SK-N-SH treated with all-trans-retinoic acid at 6 μM for 48 hours (cell line): ENCODE measurements at places on chromosomes 6 and 20.

DNA sequence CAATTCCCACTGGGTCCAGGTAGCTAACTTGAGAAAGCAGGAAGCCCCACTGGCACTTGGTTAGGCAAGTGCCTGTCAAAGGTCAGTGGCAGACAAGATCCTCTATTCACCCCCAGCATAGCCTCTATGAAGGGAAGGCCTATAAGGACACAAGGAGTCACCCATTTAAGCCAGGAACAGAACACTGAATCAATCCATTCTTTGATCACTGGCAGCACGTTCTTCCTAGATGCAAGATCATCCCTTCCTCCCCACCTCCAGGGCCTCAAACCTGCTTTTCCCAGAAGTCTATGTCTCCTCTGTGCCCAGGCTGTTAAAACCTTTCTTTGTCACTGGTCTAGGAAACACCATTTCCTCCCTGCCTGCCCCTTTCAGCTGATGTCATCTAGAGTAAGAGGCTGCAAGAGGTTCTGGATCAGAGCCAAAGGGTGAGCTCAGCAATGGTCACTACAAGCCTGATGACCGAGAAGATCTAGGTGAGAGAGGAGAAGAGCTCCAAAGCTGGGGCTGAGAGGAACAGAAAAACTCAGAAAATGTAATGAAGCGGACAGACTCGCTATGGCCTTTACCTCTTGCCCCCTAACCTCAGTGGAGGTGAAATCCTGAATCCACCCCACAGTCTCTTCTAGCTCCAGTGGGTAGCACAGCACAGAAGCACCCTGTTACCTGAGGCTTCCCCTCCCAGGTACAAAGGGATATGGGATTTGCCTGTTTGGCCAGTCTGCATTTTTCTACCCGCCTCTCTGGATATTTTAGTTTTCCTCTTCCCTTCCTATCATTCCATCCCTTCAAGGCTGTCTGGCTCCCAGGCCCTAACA lies 1.8 kb downstream of the GTPBP2 start:
- peak; percentile 9 for ATAC-seq

DNA sequence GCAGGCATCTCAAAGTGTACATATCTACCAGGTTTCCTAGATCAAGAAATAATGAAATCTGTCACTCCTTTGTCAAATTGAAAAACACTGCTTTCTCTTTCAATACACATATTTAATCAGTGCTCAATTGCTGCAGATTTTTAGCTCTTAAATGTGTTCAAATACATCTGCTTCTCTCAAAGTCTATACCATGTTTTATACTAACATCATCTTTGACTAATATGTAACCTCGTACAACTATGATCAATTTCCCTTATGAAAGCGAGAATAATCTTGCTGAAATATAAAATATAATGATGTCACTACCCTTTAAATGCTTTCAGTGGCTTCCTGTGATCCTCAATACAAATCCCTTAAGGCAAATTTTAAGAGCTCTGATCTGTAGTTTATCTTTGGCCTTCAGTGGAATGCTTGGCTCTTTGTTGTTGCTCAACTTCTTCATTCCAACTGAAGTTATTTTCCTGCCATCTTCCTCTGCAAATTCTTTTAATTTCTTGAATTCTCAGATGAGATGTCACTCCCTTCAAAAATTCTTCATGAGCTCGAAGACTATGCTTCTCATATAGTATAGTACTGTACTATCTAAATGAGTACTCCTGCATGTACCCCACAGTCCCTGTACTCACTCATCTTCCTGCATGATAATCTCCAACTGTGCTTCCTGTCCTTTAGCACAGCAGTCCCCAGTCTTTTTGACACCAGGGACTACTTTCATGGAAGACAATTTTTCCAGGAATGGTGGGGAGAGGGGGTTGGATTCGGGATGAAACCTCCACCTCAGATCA lies 545.1 kb upstream of the GJE1 start:
- peak; percentile 33; the same call in 2 of the 3 replicates for ATAC-seq

DNA sequence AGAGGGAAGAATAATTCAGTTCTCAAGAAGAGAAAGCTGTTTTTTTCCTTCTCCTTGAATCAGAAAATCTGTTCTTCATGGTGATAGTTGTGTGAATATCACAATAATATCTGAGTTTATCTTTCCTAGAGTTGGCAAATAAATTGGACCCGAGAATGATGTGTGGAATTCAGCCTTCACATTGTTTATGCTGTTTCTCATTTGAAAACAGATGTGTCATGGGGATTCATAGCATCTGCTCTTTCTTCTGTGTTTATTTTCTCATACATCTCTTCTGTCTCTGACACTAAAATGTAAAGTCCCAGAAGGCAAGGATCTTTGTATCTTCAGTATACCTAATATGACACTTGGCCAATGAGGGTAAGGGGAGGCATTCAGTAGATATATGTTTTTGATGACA lies 103.6 kb upstream of the SGK1 start:
- ATAC-seq, result no peak; the same call in 2 of the 3 replicates

DNA sequence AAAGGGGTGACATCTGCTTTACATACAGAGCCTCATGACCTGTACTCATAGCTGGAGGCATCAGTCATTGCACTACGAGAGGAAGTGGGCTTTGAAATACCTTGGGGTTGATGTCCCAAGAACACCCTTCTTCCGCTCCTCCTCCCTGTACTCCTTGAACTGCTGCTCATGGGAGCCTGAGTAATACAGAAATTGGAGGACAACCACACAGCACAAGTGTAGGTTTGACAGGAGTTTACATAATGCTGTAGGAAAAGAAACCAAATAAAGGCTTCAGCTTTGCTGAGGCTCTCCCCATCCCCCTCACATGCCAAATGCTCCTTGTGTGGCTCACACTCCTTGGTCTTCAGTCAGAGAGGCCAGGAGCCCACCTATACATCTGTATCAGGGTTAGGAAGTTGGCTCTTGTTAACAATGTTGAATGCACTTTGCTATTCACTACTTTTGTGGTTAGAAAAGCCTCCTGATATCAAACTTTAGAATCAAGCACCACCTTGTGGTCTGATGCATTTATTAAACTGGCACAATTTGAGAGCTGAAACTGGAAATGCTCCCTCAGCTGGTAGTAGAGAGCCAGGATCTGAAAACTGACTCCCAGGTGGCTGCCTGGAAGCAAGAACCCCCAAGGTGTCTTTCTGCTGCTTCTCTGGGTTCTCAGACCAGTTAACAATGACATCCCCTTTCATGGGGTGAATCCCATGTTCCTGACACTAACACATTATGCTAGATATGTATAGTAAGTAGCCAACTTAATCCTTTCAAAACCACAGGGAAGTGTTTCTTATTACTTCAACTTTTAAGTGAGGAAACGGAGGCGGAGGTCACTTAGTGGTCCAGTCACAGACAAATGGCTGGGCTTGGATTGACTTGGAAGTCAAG lies 56.2 kb upstream of the EDN1 start:
- ATAC-seq, result peak; percentile 97

- no peak for ATAC-seq
Observed at GRCh38 chr6:133894795-133895358, 6.0 kb downstream of the TCF21 start.

GRCh38 chr6:89385156-89385667 lies 26.9 kb downstream of the RRAGD start:
- ATAC-seq, result no peak

DNA sequence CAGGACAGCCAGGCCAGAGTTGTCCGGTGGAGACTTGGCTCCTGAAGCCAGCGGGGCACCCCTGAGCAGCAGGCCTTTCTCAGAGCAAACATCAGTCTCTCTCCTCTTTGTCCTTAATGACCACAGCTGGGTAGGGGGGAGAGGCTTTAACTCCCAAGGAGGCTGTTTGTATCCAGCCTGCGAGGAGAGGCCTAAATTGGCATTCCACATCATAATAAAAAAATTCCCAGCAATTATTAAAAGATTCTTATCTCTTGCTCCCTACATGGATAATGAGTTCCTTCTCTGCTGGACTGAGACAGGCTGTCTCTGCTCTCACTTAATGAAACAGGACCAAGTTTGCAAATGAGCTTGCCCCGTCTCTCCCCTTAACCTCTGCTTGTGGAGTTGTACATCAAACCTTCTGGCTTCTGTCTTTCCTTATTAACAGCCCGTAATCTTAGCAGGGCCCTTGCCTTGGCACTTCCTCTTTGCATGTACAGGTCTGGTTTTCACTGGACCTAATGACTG lies 838.2 kb downstream of the MAFB start:
- peak; percentile 54 for ATAC-seq

GRCh38 chr6:105755885-105756284 lies 330.3 kb upstream of the PRDM1 start:
- ATAC-seq, result no peak

DNA sequence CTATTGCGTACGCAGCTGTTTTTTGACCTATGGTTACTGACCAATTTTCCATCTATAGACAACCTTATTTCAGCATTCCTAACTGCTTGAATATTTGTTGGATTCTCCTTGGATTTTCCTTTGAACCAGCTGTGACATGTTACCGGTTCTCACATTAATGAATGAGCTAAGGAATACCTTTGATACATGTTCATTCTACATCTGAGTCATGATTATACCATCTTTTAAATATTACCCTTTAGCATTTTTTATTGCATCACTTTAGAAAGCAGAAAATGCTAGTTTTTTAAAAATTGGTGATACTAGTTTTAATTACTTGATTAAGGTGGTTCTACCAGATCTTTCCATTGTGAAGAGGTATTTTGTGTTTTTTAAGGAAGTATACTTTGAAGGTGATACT lies 1.9 kb upstream of the IGF2R start:
- no peak for ATAC-seq

DNA sequence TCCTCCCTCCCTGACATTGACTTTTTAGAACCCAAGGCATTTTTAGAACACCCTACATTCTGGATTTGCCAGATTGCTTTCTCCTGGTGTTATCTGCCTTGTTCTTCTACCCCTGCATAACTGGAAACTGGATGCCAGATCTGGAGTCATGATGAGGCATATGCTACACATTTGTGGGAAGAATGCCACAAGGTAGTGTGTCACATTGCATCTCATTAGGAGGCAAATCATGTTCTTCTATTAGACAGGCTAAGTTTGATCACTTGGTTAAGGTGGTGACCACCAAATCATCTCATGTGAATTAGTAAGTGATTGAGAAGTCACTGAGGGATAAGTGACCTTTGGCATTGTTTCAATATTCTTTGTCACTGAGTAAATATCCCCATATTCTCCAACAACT lies 12.9 kb upstream of the NKX2-2 start:
- ATAC-seq, result no peak

DNA sequence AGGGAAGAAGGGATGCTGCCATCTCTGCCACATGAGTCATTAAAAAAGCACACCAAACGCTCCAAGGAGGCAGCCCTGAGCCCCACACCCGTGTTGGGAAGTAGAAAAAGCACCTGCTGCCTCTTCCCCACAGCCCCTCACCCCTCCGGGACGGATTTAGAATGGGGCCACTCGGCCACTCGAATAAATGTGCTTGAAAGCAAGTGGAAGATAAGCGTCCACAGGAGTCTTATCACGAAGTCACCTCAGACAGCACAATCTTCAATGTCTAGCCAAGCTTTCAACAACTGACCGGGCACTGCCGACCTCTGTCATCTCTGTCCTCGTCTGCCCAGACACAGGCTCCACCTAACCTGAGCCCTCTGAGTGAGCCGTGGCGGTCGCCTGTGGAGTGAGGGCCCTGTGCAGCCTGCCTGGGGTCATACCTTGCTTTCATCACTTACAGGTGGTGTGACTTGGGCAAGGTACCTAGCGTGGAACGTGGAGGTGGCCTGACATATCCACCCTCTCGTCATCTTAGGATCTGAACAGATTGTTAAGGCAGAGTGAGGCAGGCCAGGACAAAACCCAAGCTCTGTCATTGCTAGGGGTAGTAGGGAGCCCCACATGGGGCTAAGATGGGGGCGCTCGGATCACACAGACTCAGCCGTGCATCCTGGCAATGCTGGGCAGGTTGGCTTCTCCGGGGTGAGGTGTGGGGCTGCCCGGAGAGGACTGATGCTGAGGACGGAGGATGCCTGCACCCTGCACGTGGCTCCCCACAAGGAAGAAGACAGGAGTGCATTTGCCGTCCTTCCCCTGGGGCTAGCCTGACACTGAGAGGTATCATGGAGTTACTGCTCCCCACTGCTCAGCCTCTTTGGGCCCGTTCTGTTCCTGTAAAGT lies 34.8 kb downstream of the PSMG4 start:
- no peak for ATAC-seq

DNA sequence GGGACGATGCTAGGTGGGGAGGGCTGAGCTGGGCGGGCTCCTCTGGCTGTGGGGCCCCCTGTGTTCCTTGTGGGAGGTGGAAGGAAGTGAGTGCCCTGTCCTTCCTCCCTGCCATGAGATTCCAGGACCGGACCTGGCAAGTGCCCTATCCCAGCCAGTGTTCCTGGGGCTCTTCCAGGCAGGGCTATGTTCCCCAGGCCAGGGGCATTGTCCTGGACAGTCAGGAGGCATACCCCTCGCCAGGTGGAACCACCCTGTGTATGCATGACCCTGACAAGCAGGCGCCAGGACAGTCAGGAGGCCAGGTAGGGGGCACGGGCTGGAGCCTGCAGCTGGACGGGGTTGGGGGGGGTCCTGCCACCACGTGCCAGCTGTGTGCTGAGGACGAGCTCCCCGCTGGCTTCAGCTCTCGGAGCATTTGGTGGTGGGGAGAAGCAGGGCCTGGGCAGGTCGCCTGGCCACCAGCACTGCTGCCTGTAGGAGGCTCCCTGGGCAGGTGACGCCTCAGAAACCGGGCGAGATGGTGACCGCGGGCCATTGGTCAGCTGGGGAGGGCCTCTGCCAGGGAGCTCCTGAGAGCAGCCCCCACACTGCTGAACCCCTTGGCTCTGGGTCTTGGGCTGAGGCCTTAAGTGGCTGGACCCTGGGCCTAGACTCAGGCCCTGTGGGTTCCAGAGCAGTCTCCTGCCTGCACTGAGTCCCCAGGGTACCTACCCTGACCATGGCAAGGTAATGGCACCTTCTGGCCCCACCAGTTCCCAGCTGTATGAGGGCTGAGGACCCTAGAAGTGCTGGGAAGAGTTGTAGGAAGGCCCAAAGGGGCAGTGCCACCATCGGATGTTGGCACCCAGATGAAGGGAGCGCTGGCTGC lies 694 bp downstream of the SLC17A9 start:
- no peak for ATAC-seq

DNA sequence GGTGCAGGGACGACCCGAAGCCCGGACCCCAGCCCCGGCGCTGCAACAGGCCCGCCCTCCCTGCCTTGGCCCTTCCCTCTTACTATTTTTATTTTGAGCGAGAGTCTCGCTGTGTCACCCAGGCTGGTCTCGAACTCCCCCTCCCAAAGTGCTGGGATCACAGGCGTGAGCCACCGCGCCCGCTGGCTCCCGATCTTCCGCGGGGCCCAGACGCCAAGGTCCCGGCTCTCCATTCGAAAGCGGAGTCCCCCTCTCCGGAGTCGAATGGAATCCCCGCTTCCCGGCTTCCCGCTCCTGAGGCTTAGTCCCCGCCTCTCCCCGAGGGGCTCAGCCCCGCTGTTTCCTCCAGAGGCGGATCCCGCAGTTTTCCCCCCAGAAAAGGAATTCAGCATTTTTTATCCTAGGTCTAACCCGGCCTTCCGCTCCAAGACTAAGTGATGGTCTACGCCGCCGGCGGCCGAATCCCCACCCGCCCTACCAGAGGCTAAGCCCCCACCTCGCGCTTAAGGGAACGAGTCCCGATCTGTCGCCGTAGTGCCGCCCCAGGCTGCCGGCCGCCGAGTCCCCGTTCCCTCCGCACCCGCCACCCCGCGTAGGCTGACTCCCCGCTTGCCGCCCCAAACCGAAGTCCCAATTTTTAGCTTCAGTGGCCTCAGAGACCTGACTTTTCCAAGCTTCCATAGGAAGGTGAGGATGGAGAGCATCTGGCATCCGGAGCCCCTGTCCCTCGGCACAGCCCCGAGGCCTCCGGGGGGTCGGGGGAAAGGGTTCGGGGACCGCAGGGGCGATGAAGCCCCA lies 11.5 kb upstream of the TMC2 start:
- ATAC-seq, result peak; percentile 85
